Smooth muscle cell of bladder (primary cell): ENCODE measurements at places on chromosomes 6 and 20. TPM values are rescaled to one million over a fixed set of nuclear protein-coding genes. Genes with fewer than 3 reads are reported as not detected.

MRAP2 gene
- 0.28 and 0.65 TPM in 2 replicates for total RNA-seq

CAP2 gene
- 4.0 and 9.5 TPM in 2 replicates for total RNA-seq

SLC35F1 gene
- total RNA-seq = under 0.01 TPM in 1 of 2 replicates, not detected in the other

KHDC1L gene
- not detected in 2 replicates for total RNA-seq

NR2E1 gene
- not detected in 2 replicates for total RNA-seq

ARFGEF2 gene
- 47.1 and 50.5 TPM in 2 replicates for total RNA-seq

MEP1A gene
- not detected in 2 replicates for total RNA-seq

ZBTB46 gene
- total RNA-seq = 4.6 and 9.7 TPM in 2 replicates

VSTM2L gene
- 0.85 and 1.1 TPM in 2 replicates for total RNA-seq

HTR1B gene
- total RNA-seq = under 0.01 TPM in 1 of 2 replicates, not detected in the other

ARHGAP40 gene
- total RNA-seq = not detected in 2 replicates
